Renal cortex interstitium (tissue), 15 donors: ENCODE measurements at places on chromosomes 7 and 10. TPM values are rescaled to one million over a fixed set of nuclear protein-coding genes. Genes with fewer than 3 reads are reported as not detected.

Gene TRPV6
- 9.1 TPM for polyA plus RNA-seq

Gene TACC2
- 42.0 TPM for polyA plus RNA-seq

Gene HOXA1
- polyA plus RNA-seq: 2.7 TPM

Gene LRRD1
- 0.28 TPM for polyA plus RNA-seq

- no peak for DNase-seq
Measured at GRCh38 chr10:78038105-78038504, 4.4 kb downstream of the RPS24 start.

DNA sequence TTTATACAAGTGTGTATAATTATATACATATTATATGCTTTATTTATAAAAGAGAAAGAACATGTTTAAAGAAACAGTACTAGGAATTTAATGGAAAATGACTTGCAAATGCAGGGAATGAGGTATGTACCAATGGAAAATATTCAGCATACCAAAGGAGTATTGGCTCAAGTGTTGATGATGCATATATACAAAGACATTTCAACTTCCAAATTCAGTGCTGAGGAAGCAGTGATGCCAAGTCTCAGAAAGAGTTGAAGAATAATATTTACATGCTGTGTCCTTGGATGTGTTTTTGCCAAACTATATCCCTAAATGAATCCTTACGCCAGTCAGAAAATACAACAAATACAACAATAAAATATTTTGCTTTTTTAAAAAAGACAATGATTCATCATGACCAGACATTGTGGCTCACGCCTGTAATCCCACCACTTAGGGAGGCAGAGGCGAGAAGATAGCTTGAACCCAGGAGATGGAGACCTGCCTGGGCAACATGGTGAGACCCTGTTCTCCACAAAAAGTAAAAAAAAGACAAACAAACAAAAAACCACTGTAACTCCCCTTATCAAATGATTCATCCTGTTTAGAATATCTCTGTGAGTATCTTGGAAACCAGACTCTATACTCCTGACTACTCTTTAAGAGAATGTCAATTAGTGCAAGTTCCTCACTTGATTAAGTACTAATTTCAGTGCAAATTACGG is 157.2 kb downstream of the CHRM2 start:
- no peak for DNase-seq
